ENCODE measurements at places on chromosomes 16 and 17.

DNA sequence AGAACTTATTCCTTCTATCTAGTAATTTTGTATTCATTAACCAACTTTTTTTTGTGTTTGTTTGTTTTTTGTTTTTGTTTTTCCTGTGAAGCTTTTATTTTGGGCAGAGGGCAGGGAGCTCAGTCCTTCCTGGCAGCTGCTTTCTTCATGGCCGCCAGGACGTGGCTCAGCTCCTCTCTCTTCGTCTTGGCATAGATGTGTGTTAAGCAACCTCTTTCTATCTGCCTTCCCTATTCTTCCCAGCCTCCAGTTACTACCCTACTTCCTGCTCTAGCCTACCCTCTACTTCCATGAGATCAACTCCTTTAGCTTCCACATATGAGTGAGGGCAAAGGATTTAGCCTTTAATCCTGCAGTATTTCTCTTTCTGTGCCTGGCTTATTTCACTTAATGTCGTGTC is 8.2 kb upstream of the BRD7 start:
- no peak for DNase-seq

- no peak for DNase-seq
Observed at GRCh38 chr16:11140098-11140375, 116.0 kb downstream of the SOCS1 start.

- DNase-seq, result no peak
Observed at GRCh38 chr17:65704731-65705130, 143.3 kb upstream of the AXIN2 start.

GRCh38 chr16:363110-363765 is 7.1 kb downstream of the MRPL28 start:
- no peak for DNase-seq

DNA sequence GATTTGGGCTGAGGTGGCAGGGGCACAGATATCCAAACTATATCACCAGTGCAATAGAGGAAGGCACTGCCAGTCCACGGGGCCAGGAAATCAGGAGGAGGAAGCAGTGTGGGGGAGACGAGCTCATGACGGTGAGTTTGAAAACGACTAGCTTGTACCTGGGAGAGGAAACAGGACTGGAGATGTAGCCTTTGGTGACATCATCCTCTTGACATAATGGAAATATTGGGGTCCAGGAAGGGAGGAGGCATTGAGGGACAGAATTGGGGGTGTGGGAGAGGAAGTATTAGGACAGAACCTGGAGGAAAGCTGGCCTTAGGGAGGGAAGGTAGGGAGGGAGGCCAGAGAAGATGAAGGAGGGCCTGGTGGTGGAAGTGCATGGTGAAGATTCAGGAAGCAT is 109.1 kb downstream of the RGS9 start:
- no peak for DNase-seq

DNA sequence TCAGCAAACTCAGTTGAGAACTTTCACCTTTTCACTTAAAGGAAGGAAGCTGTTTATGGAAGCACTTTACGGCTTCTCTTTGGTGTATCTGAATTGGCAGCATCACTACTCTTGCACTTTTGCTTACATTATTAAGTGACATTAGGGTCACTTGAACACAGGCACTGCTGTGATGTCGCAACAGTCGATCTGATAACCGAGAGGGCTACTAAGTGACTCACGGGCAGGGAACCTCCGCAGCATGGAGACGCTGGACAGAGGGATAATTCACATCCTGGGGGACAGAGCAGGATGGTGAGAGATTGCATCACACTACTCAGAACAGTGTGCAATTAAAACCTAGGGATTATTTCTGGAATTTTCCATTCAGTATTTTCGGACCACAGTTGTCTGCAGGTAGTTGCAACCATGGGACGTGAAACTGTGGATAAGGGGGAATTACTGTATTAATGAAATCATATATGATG is 56.5 kb downstream of the DNAH2 start:
- no peak for DNase-seq

GRCh38 chr16:68508013-68508412 is 31.1 kb upstream of the ZFP90 start:
- DNase-seq, result no peak

GRCh38 chr17:80859002-80859941 is 132.4 kb upstream of the CHMP6 start:
- DNase-seq, result no peak

DNA sequence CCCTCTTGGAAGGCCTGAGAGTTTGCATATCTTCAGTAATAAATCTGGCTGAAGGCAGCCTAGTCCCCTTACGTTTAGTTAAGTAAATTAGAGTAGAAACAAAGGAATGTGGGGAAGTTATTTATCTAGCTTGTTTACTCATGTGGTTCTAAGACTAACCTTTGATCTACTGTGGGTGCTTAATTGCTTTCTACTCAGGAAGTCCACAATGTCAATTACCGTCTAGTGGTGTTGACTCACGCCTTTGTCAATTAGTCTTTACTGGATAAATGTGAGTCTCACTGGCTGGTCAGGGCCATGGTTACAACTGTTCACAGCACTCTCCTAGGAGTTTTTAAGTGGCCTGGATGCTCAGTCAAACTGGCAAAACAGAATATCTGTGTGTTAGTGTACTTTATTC is 2338.4 kb downstream of the TP53TG3F start:
- no peak for DNase-seq

DNA sequence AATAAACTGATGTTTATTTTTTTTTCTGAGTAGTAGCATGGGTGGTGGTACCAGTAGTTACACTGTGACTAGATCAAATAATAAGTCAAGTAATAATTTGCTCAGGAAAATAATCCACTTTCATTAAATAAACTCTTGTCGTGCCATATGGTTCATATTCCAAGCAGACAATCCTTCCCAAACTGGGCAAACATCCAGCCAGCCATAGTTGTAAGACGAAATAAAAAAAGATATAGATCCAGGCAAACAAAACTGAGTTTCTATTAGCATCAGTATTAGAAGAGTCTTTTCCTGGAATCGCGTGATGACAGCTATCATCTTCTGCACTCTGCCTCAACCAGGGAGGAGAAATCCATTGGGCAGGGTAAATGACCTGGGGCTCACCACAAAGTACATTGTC is 508.4 kb upstream of the GOT2 start:
- no peak for DNase-seq

DNA sequence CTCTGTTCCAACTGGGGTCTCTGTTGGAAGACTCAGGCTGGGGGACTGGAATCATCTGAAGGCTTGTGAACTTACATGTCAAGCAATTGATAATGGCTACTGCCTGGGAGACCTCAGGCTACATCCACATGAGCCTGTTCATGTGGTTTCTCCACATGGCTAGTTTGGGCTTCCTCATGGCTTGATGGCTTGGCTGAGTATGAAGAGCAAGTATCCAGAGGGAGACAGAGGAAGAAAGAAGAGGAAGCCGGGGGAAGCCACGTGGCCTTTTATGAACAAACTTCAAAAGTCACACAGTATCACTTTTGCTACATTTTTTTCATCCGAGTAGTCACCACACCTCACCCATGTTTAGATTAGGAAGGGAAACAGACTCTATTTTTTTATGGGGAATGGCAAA is 158.9 kb downstream of the TRIM37 start:
- DNase-seq, result no peak

GRCh38 chr17:16972346-16972745 is 428 bp upstream of the TNFRSF13B start:
- no peak for DNase-seq

DNA sequence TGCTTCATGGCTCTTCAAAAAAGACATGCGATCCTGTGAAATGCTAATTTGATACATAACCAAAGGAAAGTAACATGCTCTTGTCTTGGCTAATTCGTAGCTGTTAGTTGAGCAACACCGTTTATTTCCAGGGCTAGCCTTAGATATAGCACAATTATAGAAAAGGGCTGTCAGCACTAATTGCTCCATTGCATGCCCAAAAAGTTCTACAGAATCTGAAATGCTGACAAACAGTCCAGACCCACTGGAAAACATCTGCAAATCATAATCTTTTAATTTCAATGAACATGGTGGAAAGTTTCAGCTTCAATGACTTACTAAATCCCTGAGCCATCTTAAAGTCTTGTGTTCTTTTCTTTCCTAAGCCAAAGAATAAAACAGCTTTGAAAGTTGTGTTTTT is 42.9 kb upstream of the NUDT7 start:
- DNase-seq, result no peak

GRCh38 chr17:68973098-68973846 is 18.1 kb upstream of the ABCA8 start:
- no peak for DNase-seq

DNA sequence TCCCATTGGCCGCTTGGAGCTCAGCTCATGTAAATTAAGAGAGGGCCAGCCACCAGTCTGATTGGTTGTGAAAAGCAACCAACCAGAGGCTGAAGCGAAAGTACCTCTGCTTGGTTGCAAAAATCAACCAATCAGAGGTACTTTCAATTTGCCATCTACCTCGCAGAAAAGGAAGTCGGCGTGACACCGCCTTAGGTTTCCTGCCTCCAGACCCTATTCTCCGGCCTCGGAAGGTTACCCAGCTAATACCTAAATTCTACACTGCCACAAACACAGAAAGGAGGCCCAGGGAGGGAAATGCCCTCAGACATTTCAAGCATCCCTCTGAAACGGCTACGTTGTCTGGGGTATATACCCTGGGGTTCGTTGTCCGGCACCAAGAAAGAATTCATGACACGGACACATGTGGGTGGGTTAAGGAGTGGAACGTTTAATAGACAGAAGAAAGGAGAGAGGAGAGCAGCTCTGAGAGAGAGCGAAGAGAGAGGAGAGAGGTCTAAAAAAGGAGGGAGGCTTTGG is 481.3 kb downstream of the TMEM114 start:
- DNase-seq, result no peak

GRCh38 chr17:3995067-3995466 is 30.8 kb upstream of the ATP2A3 start:
- DNase-seq, result no peak

DNA sequence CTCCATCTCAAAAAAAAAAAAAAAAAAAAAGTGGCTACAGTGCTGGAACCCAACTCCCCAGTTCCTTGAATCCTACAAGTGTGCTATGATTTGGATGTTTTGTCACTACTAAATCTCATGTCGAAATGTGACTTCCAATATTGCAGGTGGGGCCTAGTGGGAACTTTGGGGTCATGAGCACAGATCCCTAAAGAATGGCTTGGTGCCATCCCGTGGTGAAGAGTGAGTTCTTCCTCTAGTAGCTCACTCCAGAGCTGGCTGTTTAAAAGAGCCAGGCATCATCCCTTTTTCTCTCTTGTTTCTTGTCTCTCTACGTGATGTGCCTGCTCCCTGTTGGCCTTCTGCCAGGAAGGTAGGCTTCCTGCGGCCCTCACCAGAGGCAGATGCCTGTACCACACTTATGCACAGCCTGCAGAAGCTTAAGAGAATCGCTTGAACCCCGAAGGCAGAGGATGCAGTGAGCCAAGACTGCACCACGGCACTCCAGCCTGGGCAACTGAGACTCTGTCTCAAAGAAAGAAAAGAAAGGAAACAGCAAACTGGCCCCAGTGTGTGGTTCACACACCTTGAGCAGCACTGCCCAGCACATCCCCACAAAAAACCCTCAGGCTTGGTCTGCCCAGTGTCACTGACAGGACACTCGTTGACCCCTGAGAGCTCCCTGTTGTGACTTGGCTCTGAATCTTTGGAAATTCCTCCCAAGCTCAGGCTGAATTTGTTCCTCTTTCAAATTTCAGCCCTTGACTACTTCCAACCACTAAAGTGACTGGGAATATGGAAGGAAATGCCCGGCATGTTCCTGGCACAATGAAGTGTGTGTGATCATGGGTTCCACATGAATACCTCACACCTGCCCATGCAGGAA is 3.1 kb downstream of the MT1E start:
- DNase-seq, result no peak

GRCh38 chr16:66948837-66949225 is 12.2 kb upstream of the CES3 start:
- no peak for DNase-seq

GRCh38 chr17:58333736-58334207 is 5.2 kb upstream of the TSPOAP1 start:
- DNase-seq, result no peak

DNA sequence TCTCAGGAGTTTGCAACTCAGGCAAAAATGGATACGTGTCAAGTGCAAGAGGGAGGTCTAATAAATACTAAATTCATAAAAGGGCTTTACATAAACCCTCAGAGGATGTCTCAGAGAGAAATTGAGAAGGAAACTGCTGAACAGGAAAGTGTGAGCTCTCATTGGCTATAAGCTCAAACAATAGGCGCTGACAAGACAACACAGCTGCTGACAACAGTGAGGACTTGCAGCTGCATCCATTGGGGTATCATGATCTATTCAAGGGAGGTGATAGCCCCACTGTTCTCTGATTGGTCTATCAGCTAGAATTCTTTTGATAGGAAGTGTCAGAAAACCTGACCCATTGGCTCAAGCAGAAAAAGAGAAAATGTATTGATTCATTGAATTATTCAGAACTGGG is 187.2 kb downstream of the CBLN1 start:
- no peak for DNase-seq

GRCh38 chr16:49660626-49661025 is 195.3 kb downstream of the ZNF423 start:
- no peak for DNase-seq

GRCh38 chr17:81539571-81539900 is 11.4 kb downstream of the FSCN2 start:
- no peak for DNase-seq

- DNase-seq, result no peak
Observed at GRCh38 chr16:77991701-77992100, 30.6 kb upstream of the CLEC3A start.

DNA sequence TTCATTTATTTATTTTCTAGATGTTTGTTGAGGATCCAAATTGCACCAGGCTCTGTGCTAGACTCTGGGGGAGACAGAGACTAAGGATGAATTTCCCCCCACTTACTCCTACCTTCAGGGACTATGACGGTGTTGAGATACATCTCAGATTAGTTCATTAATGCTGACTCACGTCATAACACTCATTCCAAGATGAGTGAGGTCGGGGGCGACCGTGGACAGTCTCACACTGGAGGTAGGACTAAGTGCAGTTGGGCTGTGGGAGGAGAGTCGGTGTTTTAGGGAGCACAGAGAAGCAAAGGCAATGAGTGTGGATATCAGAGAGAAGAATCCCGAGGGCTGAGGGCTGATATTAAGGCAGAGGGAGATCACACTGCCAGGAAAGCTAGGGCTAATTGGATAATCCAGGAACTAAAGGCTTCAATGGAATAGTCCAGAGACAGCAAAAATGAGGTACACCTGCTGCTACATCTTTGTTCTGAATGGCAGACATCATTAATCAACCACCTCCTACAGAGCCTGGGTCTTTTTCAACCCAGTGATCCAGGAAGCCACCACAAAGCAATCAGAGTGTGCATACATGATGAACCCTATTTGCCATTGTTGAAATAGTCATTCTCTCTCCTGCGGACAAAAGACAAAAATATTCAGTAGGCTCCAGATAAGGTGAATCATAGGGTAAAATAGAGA is 38.6 kb upstream of the CACNG4 start:
- no peak for DNase-seq

- no peak for DNase-seq
Observed at GRCh38 chr17:79979816-79980215, 55.9 kb downstream of the TBC1D16 start.

- DNase-seq, result no peak
Observed at GRCh38 chr17:42647778-42648177, 11.3 kb upstream of the TUBG2 start.

DNA sequence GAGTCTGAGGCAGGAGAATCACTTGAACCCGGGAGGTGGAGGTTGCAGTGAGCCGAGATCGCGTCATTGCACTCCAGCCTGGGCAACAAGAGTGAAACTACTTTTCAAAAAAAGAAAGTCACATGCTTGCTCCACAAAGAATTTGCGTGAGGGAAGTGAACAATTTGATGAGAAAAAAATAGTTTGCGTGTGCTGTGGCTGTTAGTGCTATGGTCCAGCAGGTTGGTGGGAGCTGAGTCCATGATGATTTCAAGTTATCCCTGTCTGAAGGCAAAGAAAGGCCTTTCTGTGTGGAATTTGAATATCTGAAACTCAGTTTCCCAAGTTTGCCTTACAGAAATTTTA is 21.0 kb downstream of the PRCD start:
- DNase-seq, result no peak
